Aorta (tissue), 5 donors: ENCODE measurements at places on chromosomes 6 and 20. TPM values are rescaled to one million over a fixed set of nuclear protein-coding genes. Genes with fewer than 3 reads are reported as not detected.

- no peak for DNase-seq
Observed at GRCh38 chr6:7545316-7546019, 4.0 kb downstream of the DSP start.

- no peak for DNase-seq
Observed at GRCh38 chr6:169208011-169208410, 45.6 kb downstream of the THBS2 start.

DNA sequence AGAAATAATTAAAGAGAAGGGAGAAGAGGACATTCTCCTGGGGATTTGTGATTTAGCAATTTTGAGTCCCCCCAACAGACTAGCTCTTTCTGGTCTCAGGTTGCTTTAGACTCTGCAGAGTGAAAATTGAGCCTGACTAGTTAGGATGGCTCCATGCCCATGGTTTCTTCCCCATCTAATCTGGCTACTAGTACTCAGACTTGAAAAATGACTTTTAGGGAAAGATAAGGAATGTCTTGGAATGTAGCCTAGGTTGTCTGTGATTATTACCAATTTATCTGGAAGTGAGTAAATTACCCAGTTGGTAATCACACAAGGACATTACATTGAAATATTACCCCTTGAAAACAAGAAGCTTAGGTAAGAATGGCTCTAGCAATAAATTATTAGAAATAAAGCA is 4.2 kb downstream of the BEND6 start:
- no peak for DNase-seq

DNA sequence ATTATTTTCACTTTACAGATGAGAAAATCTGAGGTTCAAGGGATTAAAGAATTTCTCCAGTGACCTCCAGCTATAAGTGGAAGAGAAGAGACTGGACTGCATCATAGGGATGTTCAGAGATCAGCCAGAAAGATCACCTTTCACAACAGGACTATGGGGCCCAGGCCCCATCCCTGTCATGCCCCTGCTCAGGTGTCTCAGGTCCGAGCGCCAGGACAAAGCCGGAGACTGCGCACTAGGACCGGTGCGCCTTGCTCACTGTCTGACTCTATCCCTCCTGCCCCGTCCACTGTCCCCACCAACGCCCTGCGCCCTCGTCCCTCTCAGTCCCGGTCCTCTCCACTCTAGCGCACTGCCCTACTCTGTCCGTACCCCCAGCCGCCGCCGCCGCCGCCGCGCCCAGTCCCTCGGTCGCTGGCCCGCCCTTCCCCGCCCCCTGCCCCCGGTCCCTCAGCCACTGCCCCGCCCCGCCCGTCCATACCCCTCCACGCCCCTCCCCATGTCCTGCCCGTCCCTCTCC is 521 bp upstream of the RAD21L1 start:
- no peak for DNase-seq

DNA sequence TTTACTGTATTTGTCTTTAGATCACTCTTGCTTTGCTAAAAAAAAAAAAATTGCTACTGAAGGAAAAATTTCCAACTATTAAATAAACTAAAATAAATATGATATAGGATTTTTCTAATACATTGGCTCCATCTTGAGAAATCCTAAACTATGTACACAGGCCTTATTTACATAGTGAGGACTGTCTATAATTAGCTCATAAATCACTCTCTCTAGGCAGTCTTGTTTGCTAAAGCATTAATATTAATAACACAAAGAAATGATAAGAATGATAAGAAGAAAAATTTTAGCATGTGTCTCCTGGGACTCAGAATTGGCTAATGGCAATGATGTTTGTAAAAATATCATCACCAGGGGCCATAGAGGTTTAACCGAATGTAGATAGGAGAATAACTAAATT is 13.3 kb upstream of the CRYBG1 start:
- DNase-seq, result no peak

GRCh38 chr20:32204205-32205109 is 3.1 kb downstream of the PLAGL2 start:
- no peak for DNase-seq

GRCh38 chr6:160348223-160349019 is at the start of gene SLC22A3:
SLC22A3 (plus strand) TSS chr6:160348378; CDS start chr6:160348420, 42 bp downstream.
- no peak for DNase-seq

GRCh38 chr6:90488816-90489215 is 98.1 kb downstream of the MAP3K7 start:
- DNase-seq, result no peak

CDH22 gene
- not detected for total RNA-seq

TSPO2 gene
- total RNA-seq, result not detected

CRISP2 gene
- not detected for total RNA-seq

SASH1 gene
- total RNA-seq, result 89.7 TPM

FITM2 gene
- total RNA-seq, result 6.6 TPM

ULBP2 gene
- 0.66 TPM for total RNA-seq

TPX2 gene
- 0.75 TPM for total RNA-seq

PROKR2 gene
- not detected for total RNA-seq

TLDC2 gene
- total RNA-seq, result 0.36 TPM

KCNK15 gene
- total RNA-seq, result 5.0 TPM
